Tibial nerve (tissue), 4 donors: ENCODE measurements at places on chromosomes 16 and 17. TPM values are rescaled to one million over a fixed set of nuclear protein-coding genes. Genes with fewer than 3 reads are reported as not detected.
A peak's percentile ranks its signal among the peaks of the same experiment; 100 is the strongest.

GRCh38 chr17:43931062-43931571 lies 11.2 kb downstream of the PPY start:
- no peak for DNase-seq

DNA sequence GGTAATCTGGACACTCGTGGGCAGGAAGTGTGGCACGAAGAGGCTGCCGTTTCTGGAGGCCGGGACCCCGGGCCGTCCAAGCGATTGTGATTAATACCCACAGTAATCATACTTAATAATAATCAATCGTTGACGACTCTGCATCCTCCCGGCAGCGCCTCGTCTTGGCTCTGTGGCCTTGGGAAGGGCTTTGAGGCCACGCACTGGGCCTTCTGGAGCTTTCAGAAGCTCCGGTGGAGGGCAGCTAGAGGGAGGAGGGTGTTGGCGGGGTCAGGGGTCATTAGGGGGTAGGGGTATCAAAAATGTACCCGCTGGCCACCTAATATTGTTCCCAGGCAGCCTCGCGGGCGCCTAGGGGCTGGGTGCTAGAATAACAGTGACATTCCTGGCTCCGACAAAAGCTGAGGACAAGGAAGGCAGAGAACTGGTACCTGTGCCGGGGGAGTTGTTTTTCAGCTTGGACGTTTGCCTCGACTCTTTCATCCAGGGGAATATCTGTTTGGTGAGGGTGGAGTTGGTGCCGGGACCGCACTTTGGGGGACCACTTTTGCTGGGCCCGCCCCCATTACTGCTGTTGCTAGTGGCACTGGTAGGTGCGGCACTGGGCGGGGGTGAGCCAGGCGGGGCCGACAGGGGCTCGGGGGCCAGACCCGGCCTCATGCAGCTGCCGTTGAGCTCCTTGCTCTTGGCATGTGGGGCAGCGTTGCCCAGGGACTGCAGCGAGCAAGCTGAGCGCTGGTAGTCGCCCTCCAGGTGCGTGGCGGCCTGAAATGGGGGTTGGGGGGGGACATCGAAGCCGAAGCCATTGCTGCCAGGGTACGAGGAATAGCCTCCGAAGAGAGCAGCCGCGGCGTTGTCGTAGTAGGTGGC lies 6.9 kb upstream of the HOXB2 start:
- DNase-seq = no peak

DNA sequence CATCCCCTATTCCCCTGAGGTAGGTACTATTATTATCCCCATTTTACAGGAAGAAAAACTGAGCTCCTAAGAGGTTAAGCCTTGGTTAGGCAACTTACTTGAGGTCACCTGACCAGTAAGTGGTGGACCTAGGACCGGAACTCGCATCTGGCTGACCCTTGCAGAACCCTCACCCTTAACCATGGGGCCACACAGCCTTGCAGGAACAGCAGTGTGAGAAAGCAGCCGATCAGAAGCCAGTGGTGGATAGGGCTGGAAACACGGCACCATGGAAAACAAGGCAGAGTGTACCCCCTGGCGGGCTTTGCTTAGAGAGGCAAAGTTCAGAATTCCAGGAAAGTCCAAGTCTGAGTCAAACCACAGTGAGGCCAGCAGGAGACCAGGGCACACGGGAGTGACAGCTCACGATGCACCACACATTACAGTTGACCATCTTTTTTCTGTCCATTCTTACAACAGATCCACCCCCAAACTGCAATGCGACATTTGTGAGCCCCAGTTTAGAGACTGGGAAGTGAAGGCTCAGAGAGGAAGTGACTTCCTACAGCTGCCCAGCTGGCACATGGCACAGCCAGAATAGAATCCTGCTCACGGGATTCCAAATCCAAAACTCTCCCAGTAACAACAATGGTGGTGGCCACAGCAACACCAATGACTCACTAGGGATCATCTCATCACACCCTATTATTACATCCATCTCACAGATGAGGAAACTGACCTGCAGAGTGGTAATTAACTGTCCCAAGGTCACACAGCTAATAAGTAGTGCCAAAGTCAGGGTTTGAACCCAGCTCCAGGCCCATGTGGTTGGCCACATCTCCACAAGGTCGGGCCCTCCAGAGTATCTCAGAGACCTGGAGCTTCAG lies 20.3 kb downstream of the KIFC3 start:
- DNase-seq = no peak

DNA sequence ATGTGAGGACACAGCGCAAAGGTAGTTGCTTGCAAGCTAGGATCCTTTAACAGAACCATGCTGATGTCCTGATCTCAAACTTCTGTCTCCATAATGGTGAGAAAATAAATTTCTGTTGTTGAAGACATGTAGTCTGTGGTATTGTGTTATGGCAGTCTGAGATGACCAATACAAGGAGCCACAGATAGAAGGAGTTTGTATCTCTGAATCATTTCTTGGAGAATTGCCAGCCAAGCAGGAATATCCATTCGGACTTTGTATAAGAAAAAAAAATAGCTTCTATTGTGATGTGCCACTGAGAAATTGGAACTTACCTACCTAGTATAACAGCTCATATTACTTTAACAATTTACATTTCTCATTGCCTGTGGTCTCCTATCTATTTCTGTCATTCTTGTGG lies 447.6 kb upstream of the CA10 start:
- no peak for DNase-seq

DNA sequence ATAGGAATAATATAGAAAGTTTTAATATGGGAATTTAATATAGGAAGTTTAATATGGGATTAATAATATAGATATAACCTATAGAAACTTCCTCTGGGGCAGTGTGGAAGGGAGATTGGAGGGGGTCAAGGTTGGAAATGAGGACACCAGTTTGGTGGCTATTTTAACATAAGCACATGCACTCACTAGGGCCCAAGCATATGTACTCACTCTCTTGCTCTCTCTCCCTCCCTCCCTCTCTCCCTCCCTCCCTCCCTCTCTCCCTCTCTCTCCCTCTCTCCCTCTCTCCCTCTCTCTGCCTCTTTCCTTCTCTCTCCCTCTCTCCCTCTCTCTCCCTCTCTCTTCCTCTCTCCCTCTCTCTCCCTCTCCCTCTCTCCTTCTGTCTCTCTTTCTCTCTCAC lies 528.1 kb downstream of the NPIPA7 start:
- DNase-seq = no peak

GRCh38 chr16:27945233-27945973 lies 118.1 kb downstream of the GSG1L start:
- no peak for DNase-seq

DNA sequence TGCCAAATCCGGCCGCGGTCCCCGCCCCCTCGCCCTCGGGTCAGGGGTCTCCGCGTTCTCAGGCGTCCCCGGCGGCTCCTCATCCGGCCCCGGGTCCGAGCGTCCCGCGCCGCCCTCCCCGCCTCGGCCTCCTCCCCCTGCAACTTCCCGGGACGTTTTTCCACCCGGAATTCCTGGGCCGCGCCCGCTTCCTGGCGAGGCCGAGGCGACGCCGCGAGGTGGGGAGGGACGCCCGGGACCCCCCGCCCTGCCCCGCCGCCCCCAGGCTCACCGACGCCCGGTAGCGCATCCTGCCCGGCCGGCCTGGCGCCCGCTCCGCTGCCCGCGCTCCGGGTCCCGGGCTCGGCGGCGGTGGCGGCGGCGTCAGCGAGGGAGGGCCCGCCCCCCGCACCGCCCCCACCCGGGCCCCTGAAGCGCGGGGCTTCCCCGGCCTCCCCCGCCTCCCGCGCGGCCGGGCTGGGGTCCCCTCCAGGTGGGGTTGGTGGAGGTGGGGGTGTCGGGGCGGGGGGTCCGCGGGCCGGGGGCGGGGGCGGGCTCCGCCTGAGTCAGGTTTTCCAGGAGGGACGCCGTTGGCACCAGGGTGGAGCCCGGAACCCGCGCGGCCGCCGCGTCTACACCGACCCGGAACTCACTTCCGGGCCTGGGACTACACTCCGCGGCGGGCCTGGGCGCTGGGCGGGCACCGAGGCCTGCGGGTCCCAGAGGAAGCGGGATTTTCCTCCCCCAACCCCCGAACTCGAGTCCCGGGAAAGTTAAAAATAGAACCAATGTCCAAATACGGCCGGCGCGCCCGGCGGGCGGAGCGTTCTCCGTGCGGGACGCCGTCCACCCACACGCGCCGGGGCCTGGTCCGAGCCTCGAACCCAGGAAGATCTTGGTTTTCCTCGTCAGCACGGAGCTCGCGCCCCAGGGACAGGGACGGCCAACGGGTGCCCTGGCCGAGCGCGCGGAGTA lies 6.8 kb downstream of the MYO1C start:
- peak; percentile 58 for DNase-seq

DNA sequence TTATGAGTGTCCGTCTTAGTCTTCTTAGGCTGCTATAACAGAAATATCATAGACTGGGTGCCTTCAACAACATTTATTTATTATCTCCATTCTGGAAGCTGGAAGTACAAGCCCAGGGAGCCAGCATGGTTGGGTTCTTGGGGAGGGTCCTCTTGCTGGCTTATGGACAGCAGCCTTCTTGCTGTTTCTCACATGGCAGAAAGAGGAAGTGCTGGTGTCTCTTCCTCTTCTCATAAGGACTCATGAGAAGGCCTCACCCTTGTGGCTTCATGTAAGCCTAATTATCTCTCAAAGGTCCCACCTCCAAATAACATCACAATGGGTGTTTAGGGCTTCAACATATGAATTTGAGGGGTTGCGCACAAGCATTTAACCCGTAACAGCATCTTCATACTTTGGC lies 207.0 kb upstream of the COX10 start:
- no peak for DNase-seq

- no peak for DNase-seq
These were observed 36.3 kb downstream of the PLCG2 start for GRCh38 chr16:81815429-81815766.

- DNase-seq = no peak
These were observed 12.5 kb downstream of the CCDC57 start for GRCh38 chr17:82200135-82200534.

The GPR139 gene
- not detected for total RNA-seq

The SLFN11 gene
- total RNA-seq = 47.3 TPM

The PRDM7 gene
- not detected for total RNA-seq

The TEKT1 gene
- total RNA-seq = not detected

The NOXO1 gene
- total RNA-seq = not detected

The CBFA2T3 gene
- 2.4 TPM for total RNA-seq
